ENCODE measurements at places on chromosomes 13 and 19.

DNA sequence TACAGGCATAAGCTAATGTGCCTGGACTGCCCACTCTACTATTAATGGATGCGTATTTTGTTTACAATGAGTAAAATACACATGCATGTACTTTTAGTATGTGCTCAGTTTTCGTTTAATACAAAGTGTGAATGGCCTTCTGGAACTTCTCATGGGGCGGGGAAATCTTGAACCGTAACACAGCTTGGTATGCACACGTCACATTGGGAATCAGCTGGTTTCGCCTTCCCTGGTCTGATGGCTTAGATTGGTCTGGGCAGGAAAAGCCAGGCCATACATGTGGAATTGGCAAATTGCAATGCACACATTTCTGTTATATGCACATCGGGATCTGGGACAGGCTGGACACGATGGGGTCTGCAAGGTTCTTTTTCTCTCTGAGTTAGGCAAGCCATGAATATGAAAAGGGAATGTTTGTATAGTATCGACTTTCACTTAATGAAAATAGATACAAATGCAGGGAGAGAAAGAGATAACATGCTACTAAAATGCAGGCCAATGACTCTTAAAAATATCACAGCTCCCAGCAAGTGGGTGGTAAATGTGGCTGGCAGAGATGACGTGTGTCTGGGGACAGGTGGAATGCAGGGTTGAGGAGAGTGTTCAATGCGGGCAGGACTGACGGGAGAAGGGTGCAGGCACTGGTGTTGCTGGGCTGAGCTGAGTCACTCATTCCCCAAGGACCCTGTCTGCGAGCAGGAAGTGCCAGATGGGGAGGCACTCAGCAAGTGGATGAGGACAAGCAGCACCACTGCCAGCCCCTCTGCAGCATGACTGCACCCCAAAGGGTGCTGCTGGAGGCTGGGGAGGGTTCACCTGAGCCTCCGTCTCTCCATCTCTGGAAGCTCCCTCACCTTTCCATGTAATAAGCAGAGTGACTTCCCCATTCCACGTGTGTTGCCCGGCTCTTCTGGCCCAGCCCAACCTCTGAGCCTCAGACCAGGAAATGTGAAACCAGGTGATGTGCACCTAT is 204.0 kb upstream of the GPR12 start:
- DNase-seq = peak; percentile 59

GRCh38 chr19:39014037-39014436 is 18.3 kb downstream of the FBXO27 start:
- DNase-seq = no peak

- DNase-seq = no peak
Observed at GRCh38 chr13:23735329-23735728, 153.9 kb downstream of the MIPEP start.

DNA sequence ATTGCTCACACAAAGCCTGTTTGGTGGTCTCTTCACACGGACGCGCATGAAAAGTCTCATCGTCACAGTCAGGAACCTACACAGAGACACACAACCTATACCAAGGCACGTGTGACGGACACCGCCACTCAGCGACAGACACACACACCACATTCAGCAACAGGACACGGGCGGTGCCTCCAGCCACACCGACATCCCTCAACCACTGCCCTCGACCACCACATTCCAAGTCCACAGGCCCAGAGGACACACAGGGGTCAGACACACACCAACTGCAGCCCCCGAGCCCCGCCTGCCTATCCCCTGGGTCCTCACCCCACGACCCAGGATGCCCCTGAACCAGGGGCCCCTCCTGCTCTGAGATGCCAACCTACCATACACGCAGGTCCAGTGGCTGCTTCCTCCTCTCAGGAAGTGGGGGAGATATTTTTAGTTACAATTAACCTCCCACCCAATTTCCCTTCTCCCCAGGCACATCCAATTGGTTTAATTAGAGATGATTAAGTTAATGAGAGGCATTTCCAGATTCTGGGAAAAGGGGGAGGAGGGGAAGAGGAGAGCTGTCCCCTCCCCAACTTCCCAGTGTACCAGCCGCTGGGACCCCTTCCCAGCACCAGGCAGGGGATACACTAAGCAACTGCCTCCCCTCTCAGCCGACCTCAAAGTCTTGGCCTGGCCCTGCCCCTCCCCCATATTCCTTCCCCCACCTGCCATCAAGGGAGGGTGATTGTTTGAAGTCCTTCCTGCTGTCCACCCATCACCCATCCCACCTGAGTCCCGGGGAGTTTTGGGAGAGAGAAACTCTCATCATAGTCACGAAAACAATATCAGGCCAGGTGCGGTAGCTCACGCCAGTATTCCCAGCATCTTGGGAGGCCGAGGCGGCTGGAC is 20.4 kb downstream of the MEIS3 start:
- no peak for DNase-seq

GRCh38 chr19:17625980-17626379 is 62.2 kb downstream of the UNC13A start:
- DNase-seq = no peak

DNA sequence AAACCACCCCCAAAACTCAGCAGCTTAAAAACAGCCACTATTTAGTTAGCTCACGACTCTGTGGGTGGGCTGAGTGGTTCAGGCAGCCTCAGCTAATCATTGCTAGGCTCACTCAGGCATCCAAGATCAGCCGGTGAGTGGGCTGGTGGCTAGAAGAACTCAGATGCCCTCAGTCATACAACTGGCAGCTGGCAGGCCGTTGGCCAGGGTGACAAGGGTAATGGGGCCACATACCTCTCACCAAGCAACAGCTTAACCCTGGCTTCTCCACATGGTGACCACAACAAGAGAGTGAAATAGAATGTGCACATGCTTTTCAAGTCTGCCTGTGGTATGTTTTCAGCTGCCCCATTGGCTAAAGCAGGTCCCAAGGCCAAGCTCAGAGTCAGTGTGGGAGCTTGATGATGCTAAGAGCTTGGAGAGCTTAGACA is 435.4 kb upstream of the TSHZ3 start:
- peak; percentile 22 for DNase-seq

GRCh38 chr13:98480915-98481877 is 95.7 kb downstream of the STK24 start:
- no peak for DNase-seq
